AG09309 (cell line): ENCODE measurements at places on chromosomes 2 and 18.

DNA sequence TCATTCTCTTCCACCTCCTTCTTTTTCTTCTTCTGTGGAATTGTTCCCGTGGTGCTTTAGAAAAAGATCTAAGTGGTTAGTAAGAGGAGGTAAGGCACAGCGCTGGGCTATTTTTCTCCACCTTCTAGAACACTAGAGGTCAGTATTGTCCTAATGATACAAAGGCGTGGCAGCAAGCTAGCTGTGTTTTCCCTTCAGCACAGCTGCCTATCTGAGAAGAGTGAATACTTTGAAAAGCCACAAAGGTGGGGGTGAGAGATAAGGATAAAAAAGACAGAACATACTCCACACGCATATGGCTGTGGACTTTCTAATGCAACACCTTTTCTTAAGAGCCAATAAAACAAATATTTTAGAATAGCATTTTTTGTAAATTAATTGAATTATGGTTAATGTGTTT, 2.1 kb downstream of the CNTNAP5 start:
- DNase-seq, result no peak

DNA sequence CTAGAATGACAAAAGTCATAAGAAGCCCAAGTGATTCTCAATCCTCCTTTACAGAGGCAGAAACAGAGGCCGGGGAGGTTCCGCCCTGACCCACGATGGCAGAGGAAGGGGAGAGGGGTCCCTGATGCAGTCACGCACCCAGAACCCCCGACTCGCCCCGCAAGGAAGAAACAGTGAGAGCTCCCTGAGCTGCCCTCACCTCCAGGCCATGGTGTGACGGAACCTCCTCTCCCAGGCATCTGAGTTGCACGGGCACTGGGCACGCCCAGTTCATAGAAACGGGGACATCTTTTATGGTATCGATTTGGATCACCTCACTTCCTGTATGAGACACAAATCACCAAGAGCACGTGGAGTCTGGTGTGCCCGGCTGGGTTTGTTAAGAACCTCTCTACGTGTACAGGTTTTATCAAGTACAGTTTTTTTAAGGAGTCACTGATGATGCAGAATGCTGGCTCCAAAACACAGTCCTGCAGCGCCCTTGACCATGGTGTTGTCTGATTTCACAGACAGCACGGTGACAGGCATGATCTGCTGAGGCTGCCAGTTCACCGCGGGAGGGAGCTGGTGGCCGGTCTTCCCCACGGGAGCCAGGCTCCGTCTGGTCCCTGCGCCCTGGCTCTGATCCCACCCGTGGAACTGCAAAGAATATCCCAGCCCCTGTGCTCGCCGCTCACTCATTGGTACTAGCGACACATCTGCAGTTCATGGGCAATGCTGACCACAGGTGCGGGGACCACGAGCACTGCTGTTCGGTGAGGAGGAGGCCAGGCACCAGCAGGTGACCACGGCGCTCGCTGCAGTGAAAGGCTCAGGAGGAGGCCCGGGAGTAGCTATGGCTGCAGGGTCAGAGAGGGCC, 35.6 kb downstream of the PXDN start:
- no peak for DNase-seq

DNA sequence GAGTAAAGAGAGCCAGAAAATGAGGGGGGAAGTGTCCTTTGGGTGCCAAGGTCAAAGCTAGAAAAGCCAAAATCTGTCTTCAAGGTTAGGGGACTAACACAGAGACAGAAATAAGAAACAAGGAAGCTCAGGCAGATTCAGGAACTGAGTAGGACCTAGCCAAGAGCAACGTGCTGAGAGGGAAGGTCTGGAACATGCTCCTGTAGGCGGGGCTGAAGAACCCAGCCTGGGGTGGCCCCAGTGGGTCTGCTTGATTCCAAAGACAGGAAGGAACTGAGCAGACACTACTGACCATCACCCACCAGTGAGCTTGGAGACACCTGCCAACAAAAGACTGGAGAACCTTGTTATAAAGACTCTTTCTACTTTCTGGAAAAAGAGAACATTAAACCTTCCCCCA, 105.1 kb downstream of the SP3 start:
- DNase-seq, result no peak

DNA sequence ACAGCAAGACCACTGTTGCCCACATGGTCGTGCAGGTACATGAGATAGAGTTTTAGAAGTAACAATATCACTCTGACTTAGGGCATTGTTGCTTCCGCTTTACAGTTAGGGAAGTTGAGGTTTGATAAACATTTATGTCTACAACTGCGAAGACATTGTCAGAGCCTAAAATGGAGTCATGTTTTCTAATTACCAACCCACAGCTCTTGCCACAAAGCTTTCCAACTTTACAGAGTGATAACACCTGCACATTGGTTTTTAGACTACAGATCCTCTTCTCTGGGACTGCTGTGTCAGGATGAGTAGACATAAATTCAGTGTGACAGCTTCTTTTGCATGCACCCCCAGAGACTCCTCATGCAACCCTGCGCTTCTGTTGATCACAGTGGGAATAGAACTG, 119.0 kb downstream of the FEZ2 start:
- DNase-seq, result no peak

- DNase-seq, result peak; percentile 23
Measured at GRCh38 chr2:239106314-239106908, 258.5 kb downstream of the TWIST2 start.

DNA sequence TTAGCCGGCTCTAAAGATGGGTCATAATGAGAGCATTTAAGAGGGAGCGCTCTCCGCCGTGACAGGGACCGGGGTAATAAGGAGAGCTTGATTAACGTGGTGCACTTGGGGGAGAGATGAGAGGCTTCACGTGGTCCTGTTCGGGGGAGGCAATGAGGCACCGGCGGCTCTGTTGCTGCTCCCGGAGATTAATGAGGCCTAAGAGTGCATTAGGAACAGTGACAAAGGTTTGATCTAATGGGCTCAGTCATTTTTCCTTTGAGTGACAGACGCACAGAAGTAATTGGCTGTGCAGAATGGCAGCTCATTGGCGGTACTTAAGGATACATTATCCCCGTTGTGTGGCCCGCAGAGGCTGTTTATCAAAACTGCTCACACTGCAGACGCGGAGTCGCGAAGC, 250.7 kb downstream of the GBX2 start:
- DNase-seq, result no peak
